Stimulated activated CD4-positive, alpha-beta T cell treated with anti-CD3 and anti-CD28 coated beads, Interleukin-15, amount 100 ng/mL, for 1 hour (primary cell): ENCODE measurements at places on chromosomes 1 and 21.

DNA sequence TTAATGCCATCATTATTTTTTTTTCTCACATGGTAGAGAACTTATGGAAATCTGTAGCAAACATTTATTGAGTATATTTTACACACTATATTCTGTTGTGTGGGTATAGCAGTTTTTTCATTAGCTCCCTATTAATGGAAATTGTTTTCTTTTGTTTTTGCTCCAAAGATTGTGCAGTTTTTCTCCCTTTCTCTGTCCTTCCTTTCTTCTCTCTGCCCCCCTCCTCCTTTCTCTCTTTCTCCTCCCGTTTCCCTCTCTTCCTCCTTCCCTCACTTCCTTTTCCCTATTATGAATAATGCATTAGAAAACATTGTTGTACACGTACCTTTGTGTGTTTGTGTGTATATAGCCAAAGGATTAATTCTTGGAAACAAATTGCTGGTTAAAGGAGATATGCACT, 20.6 kb downstream of the CDC73 start:
- no peak for DNase-seq

DNA sequence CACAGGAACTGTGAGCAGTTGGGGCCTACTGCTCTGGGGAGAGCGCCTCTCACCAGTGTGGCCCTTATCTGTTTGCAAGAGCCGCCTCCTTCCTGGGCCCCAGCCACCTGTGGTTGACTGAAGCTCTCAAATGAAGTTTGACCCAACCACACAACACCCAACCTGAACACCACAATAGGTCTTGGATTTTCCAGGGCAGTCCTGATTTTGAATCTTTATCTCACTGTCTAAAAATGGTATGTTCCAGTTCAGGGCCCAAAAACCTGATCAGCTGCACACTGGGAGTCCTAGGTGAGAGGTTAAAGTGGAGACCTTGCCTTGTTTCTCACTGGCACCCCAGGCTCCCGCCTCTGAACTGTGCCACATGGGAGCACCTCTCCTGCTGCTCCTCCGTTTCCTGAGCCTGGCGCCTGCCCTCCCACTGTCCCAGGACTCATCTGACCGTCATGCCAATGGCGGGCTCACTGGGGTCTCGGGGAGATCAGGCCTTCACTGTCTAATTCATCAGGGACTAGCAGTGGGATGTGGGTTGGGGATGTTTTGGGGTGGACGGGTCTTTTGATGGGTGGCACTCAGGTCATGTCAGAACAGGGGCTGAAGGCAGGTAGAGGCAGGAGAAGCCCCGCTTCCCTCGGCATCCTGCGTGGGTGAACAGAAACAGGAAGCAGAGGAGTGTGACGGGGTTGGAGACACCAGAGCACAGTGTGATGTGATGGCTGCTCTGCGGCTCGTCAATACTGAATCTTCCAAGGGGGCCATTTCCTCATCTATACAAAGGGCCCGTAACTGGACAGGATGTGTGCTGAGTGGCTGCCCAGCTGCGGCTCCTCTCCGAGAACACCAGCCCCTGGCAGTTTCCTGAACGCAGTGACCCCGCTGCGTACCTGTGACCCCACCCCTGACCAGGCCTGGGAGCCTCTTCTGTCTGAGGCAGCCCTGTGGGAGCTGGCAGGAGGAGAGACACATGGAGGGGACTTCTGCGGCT, 59.6 kb upstream of the ITPKB start:
- peak; percentile 34 for DNase-seq

GRCh38 chr21:14968029-14968428, 96.8 kb downstream of the NRIP1 start:
- no peak for DNase-seq

- no peak for DNase-seq
These were observed 17.4 kb downstream of the AK4 start for GRCh38 chr1:65165269-65165993.

DNA sequence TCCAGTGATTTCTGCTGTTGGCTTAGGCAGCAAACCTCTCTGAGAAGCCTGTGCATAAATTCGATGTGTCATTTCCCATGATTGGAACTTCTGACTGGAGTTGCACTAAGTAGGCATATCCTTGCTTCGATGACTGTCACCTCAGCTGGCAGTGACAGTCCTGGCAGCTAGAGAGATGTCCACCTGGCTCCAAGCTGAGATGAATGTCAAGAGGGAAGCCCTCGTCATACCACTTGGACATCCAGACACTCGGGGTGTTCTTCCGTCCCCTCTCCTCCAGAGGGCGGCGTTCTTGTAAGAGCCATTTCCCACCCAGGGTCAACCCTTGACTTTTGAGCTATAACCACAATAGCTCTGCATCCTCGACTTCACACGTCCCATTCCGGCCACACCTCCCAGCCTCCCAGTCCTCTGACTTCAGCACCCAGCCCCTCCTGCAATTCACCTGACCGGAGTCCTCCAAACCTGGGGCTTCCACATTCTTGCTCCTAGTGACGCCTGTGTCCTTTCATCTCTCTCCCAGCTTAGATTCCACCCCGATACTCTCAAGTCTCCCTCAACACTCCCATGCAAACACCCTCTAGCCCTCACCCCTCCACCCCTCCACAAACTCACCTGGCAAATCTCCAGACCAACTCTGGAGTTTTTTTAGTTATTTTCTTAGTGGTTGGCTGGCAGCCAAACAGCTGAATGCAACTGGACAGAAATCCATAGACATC, 17.3 kb downstream of the CA6 start:
- DNase-seq, result no peak

GRCh38 chr21:18725653-18726052, 322.1 kb upstream of the TMPRSS15 start:
- no peak for DNase-seq

DNA sequence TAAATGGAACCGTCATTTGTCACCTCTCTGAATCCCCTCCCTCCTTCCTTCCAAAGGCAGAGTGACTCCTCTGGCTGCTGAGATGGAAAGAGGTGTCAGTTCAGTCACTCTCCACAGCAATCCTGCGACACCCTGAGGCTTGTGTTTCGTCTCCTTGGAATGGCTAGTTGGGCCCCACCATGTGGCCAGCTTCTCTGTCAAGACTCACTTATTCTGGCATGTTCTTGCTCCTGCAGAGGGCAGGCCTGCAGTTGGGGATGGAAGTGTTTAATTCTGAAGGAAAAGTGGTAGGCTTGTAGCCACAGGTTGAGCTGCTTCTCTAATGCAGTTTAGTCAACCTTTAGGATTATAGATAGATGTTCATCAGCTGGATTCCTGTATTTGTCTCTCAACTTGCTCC, 149.6 kb downstream of the LMO4 start:
- no peak for DNase-seq

GRCh38 chr21:14589855-14590563, 43.9 kb upstream of the SAMSN1 start:
- no peak for DNase-seq

GRCh38 chr1:152517237-152517811, 3.0 kb downstream of the CRCT1 start:
- no peak for DNase-seq

DNA sequence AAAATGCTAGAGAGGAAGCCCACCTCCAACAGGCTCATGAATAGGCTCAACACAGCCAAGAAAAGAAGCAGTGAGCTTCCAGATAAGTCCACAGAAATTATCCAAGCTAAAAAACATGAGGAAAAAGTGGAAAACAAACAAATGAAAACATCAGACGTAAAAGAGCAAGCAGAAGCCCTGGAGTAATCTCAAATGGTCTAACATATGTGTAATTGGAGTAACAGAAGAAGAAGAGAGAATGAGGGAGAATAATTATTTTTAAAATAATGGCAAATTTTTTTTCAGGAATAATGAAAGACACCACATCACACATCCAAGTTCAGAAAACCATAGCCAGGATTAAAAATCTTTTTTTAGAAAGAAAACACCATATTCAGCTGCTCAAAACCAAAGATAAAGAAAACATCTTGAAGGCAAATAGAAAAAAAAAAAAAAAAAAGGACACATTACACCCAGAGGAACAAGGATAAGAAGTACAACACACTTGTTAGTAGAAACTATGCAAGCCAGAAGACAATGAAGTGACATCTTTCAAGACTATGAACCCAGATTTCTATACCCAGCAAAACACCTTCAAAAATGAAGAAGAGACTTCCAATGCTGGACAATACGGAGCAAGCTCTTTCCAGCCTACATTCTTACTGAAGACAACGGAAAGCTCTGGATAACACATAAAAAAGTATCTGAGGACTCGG, 10.6 kb upstream of the SUMO3 start:
- DNase-seq, result no peak

- DNase-seq, result peak; percentile 44
These were observed at the start of gene SAMD11 for GRCh38 chr1:923131-923990. SAMD11 (plus strand) TSS chr1:923923; CDS start chr1:924432, 509 bp downstream.

DNA sequence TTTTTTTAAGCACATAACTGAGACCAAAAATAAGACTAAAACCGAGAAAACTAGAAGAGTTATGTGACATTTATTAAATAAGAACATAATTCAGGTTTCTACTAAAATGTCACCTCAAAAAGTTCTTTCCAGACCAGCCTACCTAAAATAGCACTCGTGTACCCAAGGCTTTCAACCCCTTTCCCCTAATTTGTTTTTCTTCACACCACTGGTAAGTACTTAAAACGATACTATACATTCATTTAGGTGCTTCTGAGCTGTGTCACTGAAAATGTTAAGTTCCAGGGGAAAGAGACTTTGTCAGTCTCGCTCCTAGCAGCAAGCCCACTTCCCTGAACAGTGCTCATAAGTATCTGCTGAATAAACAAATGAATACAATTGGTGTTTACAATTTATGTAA, 6.8 kb downstream of the RRAGC start:
- DNase-seq, result no peak

DNA sequence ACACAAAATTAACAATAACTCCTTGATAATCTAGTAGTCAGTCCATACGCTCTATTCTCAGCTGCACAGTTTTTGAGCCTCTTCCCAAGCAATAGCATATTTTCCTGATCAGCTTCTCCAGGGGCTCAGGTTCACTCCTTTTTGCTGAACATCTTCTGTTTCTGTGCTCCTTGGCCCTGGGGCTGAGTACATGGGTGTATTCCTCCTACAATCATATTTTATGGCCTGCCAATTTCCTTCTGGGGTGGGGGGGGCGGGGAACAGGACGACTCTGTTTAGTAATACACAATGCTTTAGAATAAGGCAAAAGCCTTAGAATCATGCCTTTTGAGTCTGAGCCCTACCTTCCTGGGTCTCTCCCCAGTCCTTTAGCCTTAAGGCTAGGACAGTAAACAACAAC, 8.5 kb downstream of the CLDN19 start:
- no peak for DNase-seq

DNA sequence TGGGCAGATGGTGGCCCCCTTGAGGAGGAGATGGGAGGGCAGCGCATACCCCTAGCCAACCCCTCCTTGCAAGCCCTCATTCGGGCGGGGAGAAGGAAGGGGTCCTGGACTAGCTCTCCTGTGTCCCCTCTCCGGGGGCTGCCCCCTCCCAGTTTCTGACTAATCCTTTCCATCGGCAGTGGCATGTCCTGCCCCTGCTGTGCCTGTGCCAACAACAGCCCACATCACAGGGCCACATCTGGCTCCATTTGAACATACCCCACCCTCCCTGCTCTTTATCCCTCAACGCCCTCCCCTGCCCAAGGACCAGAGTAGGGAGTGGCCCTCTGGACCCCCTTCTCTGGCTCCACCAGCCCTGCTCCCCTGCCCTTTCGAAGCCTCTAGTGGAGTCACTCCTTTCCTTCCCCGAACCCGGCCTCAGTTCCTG, 11.0 kb upstream of the LMNA start:
- DNase-seq, result no peak

DNA sequence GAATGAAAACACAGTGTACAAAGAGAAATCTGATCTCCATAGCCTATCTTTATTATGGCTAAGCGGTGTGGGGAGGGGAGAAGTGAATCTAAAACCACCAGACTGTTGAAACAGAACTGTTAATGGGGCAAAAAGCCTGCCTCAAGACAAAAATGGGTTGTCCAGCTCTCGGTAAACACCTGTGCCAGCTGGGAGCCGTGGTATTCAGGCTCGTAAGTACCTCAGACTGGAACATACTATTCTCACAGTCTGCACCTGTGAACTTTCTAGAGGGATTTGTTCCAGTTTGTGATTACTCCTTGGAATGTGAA, 42.7 kb upstream of the ATP1A1 start:
- DNase-seq, result no peak

DNA sequence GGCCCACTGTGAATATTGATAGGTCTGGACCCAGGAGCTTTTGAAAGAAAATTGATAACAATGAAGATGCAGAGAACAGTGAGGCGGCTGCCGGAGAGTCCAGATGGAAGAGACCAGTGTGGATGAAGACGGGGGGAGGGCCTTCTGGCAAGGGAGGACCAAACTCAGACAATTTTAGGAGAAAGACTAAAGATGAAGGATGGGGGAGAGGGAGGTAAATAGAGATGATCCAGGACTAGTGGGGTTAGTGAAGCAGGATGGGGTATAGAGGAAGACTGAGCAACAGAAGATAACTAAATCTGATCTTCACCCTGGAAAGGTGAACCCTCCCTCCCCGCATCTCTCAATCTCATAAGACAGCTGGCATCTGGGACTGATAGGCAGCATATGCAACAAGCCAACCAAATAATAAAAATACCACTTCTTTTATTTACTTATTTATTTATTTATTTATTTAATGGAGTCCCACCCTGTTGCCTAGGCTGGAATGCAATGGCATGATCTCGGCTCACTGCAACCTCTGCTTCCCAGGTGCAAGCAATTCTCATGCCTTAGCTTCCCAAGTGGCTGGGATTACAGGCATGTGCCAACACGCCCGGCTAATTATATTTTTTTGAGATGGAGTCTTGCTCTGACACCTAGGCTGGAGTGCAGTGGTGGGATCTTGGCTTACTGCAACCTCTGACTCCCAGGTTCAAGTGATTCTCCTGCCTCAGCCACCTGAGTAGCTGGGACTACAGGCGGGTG, 10.5 kb downstream of the EIF3I start:
- no peak for DNase-seq

GRCh38 chr1:25563330-25564215, 20.2 kb downstream of the LDLRAP1 start:
- DNase-seq, result no peak

DNA sequence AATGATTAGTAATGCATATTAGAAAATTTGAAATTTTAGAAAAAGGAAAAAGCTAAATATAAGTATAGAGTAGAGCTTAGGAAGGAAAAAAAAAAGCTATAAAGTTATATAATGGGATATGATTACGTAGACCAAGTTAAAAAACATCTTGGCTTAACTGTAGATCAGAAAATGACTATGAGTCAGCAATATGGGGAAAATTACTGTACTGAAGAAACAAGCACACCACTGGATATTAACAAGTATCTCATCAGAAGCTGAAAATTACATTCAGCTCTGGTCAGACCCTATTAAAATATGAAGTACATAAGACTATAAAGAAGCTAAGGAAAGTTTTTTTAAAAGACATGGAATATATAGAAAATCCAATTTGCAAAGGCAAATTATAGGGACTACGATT, 19.5 kb downstream of the DNAJC8 start:
- no peak for DNase-seq
